ENCODE measurements at places on chromosomes 12 and 14.

GRCh38 chr12:9065607-9065856 is 50.2 kb downstream of the A2M start:
- DNase-seq = no peak

DNA sequence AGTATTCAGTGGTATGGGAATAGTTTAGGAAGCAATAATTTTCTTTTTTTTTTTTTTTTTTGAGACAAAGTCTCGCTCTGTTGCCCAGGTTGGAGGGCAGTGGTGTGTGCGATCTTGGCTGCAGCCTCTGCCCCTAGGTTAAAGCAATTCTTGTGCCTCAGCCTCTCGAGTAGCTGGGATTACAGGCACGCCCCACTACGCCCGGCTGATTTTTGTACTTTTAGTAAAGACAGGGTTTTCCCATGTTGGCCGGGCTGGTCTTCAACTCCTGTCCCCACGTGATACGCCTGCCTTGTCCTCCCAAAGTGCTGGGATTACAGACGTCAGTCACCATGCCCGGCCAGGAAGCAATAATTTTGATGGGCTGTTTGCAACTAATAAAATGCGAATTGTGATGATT is 62.1 kb downstream of the ATG14 start:
- DNase-seq = no peak

DNA sequence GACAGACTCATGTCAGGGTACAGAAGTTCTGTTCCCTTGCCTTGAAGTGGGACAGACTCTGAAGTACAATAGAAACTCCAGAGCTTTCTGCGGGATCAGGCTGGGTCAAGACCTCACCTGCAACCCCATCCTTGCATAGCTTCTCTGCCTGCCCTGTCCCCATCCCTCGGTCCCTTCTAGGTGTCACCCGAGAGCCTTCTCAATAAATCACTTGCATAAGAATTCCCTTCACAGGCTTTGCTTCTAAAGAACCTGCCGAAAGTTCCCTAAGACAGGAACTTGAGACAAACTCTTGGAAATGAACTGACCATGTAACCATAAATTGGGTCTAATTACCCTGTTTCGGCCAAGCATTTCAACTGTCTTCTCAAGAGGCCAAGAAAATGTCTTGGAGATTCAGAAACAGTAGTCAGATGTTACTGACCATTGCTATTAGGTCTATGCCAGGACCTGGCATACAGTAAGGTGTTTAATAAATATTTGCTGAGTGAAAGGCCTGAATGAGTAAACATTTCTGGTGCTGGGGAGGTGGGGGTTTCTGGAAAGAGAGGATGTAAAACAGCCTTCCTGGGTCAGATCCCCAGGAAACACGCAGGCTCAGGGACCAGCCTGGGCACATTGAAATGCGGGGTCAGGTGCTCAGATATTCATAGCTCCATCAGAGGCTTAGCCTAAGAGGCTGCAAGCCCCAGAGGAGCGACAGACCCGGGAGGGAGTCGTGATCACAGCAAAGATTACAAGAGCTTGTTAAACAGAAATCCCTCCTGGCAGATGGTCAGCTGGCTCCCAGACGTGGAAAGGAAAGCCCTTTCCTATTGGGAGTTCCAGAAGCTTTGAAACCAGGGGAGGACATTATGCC is 226.2 kb upstream of the LHX5 start:
- no peak for DNase-seq

DNA sequence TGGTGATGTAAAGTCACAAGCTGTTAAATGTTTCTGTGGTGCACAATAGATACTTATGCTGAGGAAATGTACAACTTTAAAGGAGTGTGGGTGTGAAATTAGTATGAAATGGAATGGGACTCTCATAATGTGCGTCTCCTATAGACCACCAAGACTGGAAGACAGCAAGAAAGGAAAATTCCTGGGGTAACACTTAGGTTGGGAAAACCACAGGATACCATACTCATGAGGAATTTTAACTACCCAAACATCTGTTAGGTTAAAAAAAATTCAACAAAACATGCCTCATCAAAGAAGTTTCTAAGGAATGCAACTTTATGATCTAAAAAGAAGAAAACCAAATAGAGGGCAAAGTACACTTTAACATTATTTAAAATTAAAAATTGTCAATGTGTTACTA is 113.7 kb upstream of the MYF6 start:
- DNase-seq = no peak

GRCh38 chr14:73794146-73794545 is 57.5 kb upstream of the PTGR2 start:
- DNase-seq = no peak

DNA sequence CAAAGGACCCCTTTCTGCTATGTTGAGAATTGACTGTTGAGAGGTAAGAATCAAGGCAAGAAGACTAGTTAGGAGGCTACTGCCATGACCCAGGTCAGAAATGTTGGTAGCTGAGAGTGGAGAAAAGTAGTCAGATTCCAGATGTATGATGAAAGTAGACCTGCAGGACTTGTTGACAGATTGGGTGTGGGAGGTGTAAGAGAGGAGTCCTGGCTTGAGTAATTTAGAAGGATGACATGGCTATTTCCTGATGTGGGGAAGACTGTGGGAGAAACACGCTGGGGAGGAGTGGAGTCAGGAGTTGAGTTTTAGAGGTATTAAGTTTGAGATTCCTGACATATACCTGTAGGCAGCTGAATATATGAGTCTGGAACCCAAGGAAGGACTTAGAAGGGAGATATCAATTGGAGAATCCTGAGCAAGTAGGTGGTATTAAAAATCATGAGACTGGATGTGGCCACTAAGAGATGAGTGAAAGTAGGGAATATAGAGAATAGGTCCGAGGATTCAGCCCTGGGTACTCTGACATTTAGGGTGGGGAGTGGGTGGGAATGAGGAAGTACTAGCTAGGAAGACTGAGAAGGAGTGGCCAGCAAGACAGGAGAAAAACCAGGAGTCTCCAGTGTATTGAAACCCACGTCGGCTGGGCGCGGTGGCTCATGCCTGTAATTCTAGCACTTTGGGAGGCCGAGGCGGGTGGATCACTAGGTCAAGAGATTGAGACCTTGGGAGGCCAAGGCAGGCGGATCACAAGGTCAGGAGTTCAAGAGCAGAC is 12.6 kb upstream of the DDX47 start:
- no peak for DNase-seq

GRCh38 chr12:65593239-65593701 is 231.0 kb upstream of the HMGA2 start:
- DNase-seq = no peak

Measured in stimulated activated CD8-positive, alpha-beta memory T cell treated with anti-CD3 and anti-CD28 coated beads, Interleukin-4, amount 100 ng/mL, for 4 hours (primary cell).